ENCODE measurements at places on chromosomes 3 and 15.
A peak's percentile ranks its signal among the peaks of the same experiment; 100 is the strongest.

- DNase-seq: no peak
Measured at GRCh38 chr3:176904506-176904905, 292.8 kb downstream of the TBL1XR1 start.

- DNase-seq: no peak
Measured at GRCh38 chr15:57444877-57445513, 68.7 kb downstream of the CGNL1 start.

DNA sequence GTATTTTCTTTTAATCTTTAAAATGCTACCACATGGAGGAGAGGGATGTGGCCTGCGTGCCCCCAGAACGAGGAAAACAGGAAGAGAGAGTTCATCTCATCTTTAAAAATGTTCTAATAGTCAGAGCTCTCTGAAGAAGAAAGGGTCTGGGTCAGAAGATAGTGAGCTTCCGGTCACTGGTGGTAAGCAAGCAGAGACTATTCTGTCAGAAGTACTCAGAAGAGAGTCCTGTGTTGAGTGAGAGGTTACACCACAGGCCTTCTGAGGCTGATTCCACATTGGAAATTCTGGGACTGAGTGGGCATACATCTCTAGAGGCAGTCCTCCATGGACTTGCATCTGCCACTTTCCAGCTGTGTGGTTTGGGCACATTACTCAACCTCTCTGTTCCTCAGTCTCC lies 82.2 kb upstream of the SLC6A1 start:
- DNase-seq: no peak

DNA sequence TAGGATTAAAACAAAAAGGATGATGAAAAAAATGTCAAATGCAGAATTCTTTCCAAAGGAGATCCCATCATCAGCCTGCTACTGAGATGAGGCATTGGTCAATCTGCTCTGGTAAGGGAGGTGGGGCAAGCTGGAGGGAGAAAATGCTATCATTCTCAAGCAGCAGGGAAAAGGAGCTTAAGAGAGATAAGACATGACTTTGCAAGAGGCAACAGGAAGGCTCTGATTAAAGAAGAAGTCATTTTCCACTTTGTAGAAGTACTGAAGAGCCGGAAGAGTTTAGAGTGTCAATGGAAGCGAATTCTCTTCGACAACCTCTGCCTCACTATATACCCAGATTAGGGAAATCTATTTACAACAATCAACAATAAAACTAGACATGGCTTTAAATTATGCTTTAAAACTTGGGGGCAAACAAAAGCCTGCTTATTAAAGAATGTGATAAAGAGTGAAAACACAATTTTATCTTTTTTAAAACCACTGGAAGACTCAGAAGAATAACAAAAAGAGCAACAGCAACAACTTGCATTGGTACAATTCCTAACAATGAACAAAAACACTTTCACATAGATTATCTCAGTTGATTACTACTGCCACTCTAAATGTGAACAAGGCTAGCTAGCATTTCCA lies 81.8 kb upstream of the NANOGP8 start:
- DNase-seq: no peak

GRCh38 chr15:42092398-42093318 lies 1.7 kb downstream of the PLA2G4D start:
- DNase-seq: peak; percentile 39

- no peak for DNase-seq
Measured at GRCh38 chr15:89174476-89174875, 46.9 kb downstream of the RLBP1 start.

DNA sequence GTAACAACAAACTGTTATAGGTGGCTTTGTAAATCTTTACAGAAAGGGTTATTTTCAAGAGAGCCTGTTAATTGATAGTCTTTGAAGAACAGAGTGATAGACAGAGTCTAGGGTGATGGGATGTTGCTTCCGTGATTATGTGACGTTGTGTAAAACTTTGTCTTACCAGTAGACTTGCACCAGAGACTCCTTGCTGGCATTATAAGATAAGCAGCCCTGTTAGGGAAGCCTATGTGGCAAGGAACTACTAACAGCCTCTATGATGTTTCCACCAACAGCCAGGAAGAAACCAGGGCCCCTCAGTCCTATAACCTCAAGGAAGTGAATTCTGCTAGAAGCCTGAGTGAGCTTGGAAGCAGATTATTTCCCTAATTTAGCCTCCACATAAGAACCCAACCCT lies 18.9 kb downstream of the STT3B start:
- no peak for DNase-seq

GRCh38 chr15:54504695-54505094 lies 526.5 kb downstream of the UNC13C start:
- DNase-seq: no peak

GRCh38 chr3:3178498-3179328 lies 778 bp downstream of the CRBN start:
- DNase-seq: no peak

DNA sequence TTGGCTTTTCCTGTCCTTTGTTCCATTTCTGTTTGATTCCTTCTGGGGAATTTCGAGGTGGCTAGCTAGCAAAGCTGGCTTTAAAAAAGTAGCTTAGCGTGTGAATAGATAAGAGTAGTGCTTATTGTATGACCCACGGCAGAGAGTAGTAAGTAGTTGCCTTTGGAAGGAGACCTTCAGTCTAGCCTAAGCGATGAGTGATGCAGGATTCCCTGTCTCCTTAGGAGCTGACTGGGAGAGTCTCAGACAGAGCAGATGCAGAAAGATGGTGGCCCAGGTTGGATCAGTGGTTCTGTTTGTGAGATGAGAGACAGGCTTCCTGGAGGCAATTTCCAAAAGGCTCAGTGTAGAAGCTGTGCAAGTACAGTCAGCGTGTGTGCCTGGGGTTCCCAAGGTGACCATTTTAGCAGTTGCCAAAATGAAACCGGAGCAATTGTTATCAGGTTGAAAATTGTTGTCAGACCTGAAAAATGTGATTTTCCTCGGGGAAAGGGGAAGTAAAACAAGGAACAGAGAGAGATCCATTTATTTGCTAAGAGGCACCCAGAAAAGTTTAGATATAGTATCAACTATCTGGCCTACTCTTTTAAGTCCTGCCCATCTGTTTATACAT lies 681 bp upstream of the IL5RA start:
- no peak for DNase-seq

GRCh38 chr3:52331906-52332305 lies 15.8 kb downstream of the DNAH1 start:
- no peak for DNase-seq

GRCh38 chr15:88982304-88982945 lies 69.2 kb upstream of the MFGE8 start:
- DNase-seq: peak; percentile 83

DNA sequence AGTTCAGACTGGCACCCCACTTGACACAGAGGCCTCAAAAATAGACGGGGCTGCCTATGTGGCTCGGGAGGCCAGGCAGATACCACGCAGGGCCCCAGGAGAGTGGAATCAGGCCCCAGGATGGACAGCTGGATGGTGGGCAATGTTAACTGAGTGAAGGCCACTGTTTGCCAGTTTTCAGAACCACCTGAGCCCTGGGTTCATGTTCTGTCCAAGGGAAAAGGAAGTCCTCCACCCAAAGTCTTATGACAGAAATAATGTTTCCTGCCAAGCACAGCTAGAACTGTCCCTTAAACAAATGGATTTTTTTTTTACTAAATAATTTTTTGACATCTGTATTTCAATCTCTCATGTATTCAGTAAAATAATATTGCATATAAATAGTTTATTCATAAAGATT lies 228.4 kb downstream of the KLF13 start:
- DNase-seq: no peak

GRCh38 chr3:61946570-61947324 lies 385.4 kb downstream of the PTPRG start:
- no peak for DNase-seq

DNA sequence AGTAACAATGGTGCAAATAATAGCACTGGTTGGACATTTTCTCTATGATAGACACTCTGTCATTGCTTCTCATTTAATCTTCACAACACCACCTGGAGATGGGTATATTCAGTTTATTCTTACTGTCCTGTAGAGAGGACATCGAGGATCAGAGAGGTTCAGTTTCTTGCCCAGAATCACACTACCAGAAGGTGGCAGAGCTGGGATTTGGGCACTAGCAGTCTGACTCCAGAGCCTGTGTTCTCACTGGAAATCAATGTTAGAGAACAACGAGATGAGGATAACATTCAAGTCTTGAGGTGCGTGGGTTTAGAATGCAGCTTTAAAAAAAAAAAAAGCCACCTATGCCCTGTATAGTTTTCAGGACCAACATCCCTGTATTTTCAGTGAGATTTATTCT lies 127.8 kb downstream of the SYNPR start:
- no peak for DNase-seq

GRCh38 chr3:170414202-170414663 lies 4.4 kb upstream of the CLDN11 start:
- peak; percentile 94 for DNase-seq

GRCh38 chr3:80696280-80696679 lies 928.5 kb upstream of the ROBO1 start:
- no peak for DNase-seq

DNA sequence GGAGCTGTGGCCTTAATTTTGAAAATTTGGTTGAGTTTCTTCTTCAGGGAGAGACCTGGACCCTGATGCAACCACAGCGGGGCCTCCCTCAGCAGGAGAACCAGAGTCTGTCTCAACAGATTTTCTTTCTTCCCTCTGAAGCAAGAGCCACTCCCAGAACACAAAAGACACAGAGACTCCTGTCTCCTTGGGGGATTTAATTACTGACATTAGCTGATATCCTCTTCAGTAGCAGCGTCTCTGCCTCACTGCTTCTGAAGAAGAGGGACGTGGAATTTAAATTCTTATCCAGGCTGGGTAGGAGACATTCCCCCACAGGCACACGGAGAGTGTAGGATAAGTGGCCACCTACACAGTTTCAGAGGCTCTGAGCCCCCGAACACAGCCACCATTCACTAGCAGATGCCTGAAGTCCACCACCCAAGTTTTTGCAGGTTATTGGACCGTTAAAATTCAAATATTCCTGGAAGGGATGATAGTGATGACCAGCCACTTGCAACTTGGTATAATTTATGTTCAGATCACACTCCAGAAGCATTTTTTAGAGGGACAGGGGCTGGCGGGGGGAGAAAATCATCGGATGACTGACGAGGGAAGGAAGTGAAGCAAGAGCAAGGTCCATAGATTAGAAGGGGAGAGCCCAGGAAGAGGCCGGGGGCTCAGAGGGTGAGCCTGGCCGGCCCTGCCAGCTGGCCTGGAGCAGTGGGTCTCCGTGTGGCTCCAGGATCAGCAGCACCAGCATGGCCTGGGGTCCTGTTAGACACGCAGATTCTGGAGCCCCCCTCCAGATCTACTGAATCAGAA lies 109.7 kb downstream of the BDH1 start:
- no peak for DNase-seq

DNA sequence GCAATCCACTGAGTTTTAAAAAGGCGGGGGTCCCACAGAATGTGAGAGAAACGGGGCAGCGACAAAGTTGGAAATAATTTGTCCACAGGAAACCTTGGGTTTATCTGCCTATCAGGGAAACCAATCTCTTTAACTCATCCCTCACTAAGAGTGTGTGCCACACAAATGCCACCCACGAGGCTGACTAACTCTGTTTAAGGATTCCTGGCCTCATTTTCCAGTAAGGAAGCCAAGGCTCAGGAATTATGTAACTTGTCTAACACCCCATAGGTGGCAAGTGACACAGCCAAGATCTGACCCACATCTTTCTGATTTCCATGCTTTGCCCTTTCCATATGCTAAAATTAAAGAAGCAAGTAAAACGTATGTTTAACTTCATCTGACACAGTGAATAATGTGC lies 263.2 kb downstream of the CNTN3 start:
- no peak for DNase-seq

GRCh38 chr15:42503825-42504224 lies 8.4 kb downstream of the SNAP23 start:
- DNase-seq: no peak

DNA sequence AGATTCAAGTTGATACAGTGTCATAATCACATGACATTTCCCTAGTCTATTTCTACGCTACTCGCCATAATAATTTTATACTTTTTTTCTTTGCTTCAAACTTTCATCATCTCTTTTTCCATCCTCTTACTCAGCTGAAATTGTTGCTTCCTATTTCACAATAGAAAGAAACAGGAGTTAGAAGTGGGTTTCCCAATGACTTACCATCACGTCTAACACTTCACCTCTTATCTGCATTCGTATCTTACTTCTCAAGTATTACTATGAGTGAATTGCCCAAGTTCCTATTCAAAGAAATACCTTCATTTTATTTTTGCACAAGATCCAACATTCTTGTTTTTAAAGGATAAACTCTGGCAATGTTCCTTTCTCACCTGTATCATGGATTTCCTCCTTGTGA lies 1539.9 kb downstream of the SI start:
- no peak for DNase-seq

GRCh38 chr3:25427155-25427554 lies 908 bp upstream of the RARB start:
- peak; percentile 58 for DNase-seq

GRCh38 chr3:156975721-156976120 lies 149.6 kb downstream of the LEKR1 start:
- DNase-seq: no peak

DNA sequence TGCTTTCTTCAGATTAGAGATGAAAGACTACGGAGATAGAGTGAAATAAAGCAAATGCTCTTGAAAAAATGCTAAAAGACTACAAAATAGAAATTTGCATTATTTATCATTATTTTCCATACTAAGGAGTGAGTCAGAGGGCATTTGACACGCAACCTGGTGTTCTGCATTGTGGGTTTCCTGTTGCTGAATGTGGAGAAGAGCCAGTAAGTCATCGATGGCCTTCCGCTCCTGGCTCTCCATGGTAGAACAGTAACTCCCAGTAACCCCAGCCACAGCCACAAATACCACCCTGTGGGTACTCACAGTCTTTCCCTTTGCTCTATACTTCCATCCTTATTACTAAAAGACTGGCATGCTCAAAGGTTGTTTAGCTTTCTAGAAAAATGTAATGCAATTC lies 61.5 kb downstream of the CGGBP1 start:
- no peak for DNase-seq

DNA sequence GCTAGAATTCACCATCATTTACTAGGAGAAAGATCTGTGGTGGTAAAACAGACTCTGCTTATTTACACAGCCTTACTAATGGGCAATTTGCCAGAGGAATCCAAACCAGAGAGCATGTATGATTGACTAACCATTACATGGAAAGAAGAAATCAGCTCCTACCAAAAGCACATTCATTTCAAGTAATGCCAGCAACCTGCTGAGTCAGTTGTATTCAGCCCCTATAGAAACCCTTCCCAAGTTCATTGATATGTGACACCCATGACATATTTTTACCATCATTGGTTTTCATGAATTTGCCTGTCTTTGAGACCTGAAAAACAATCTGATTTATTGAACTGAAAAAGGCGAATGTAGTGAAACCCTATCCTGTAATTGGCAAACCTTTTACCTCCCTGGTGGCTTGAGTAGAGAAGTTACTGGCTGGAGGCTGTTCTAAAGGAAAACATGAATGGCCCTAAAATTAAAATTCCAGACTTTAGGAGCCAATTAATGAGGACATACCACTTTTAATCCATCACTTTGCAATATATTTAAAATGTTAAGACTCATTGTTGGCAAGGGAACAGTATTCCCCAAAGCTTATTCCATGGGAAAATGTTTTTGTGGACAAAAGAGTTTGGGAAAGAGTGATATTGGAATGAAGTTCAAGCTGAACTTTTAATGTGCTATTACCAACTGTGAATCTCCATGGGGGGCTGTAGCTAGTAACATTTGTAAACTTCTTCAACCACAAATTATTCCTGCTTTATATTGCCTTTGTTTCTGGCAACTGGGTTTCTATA lies 542.9 kb downstream of the FHIT start:
- DNase-seq: peak; percentile 17

Data from adipocyte (in vitro differentiated cells).